ENCODE measurements at places on chromosomes 13 and 19.

DNA sequence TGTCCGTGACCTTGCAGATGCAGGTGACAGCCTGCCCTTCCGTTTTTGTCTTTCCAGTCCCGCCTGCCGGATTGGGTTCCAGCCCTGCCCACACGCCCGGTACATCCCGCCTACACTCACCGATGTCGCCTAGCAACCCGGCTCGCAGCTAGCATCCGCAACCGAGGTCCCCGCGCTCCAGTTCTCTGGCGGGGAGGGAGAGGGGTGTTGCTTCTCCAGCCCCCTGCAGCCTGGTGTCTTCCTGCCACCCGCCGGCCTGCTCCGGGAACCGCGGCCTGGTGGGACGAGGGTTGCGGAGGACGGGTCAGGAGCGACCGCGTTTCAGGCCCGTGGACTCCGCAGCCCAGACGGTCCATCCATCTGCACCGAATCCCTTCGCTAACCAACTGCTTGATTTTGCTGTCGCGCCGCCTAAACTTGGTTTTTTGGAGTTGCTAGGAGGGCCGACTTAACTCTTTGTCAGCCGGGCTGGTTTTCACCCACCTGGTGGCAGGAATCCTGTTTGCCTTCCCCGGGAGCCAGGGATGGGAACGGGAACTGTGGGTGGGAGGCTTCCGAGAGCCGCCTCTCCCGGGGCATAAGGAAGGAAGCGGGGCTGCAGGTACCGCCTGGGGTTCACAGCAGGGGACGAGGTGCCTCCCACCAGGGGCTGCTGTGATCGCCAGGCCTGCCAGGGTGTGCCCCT is 15.4 kb upstream of the MATK start:
- peak; percentile 62 for DNase-seq

GRCh38 chr13:50392977-50393376 is 377.7 kb downstream of the KCNRG start:
- no peak for DNase-seq

DNA sequence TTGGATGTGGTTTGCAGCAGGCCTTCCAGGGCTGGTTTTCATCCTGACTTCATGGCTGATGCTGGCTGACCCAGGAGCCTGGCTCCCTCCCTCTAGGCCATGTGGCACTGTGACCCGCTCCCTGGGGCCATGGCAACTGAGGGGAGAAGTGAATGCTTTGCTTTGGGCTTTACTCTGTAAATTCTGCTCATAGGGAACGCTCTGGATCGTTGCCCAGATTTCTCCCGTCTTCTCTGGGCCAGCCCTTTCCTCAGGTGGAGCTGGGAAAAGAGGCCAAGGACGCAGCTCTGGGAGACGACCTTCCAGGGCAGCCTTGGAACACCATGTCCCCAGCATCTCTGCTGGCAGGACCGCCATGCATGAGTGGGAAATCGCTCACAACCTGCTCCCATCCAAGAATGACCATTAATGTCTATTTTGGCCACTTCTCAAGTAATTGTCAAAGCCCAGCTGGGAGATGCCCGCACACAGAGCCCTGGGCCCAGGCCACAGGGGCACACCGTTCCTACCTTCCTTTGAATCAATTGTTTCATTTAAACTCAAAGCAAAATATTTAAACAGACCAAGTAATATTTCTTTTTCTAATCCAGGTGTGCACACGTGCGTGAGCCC is 321.8 kb downstream of the TEX29 start:
- no peak for DNase-seq

GRCh38 chr13:23608701-23609413 is 38.6 kb downstream of the TNFRSF19 start:
- DNase-seq, result peak; percentile 68

DNA sequence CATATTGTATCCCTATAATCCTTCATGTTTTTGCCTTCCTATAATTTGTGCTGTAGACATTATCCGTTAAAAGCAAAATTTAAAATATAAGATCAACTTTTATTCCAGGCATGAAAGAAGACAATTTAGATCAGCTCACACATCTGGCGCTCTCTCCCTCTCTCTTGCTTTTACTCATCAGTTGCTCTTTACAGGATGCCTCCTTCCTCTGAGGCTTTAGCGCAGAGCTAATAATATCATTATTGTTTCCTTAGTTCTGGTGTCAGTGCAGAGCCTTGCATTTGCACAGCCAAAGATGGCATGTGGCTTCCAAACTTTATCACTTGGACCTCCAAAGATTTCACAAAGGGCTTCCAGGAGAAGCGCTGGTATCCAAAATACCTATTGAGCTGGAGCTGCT is 295.1 kb downstream of the FGF9 start:
- DNase-seq, result no peak

GRCh38 chr19:40219721-40220276 is 1.6 kb upstream of the TTC9B start:
- no peak for DNase-seq

DNA sequence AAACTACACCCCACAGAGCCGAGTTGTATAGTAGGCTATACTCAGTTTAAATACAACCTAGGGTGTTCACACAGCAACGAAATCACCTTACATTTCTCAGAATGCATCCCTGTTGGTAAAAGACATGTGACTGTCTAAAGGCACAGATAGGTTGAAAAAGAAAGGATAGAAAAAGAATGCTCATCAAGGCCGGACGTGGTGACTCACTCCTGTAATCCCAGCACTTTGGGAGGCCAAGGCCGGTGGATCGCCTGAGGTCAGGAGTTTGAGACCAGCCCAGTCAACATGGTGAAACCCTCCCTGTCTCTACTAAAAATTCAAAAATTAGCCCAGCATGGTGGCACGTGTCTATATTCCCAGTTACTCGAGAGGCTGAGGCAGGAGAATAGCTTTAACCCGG is 3.8 kb upstream of the IL17D start:
- DNase-seq, result no peak

GRCh38 chr13:69180034-69180433 is 927.6 kb upstream of the ATXN8OS start:
- DNase-seq, result no peak

DNA sequence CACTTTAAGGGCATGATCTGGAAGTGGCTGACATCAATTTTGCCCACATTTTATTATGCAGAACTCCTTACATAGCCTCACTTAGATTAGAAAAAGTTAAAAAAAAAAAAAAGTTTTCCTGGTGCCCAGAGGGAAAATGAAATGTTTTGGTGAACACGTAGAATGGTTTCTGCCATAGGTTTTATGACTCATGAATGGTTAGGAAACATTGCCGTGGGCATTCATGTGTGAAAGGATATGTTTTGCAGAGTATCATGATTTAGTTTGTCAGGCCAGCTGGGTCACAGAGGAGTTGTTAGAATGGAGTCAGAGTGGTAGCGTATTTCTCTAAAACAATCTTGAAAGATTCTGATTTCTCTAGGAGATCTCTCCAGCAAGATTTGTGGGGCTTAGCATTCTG is 133.8 kb downstream of the MRPL57 start:
- DNase-seq, result no peak

DNA sequence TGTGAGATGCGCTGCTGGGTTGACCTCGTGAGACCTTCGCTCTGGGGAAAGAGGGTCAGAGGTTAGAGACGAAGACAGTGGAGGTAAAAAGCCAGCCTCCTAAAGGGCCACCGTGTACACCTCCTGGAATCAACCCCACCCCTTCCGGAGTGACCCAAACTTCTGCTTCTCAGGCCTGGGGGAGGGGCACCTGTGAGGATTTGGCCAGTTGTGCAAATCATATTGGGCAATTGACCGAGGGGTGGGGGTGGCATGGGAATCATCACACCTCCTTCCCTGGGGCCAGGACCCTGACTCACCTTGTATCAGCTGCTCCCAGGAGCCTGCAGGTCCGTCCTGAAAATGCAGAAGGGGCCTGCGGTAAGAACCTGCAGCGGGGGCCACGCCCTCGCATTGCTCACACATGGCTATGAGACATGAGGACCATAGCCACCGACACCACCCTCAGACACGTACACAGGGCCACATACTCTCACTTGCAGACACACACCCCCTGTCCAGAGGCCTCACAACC is 2.8 kb downstream of the TNFSF14 start:
- no peak for DNase-seq

GRCh38 chr13:46369506-46370277 is 17.4 kb downstream of the RUBCNL start:
- no peak for DNase-seq

GRCh38 chr19:31185261-31185660 is 164.0 kb downstream of the TSHZ3 start:
- no peak for DNase-seq

DNA sequence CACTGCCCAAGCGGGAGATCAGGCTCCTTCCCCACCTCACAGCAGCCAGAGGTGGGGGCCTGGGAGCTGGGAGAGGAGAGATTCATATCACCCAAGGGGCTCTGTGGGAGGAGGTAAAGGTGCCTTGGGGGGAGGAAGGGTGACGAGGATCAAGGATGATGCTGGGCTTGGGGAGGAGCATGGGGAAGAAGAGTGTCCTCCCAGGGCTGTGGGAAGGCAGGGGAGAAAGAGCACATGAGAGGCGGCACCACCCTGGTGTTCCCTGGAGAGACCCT is 82.7 kb downstream of the ANKRD10 start:
- no peak for DNase-seq

DNA sequence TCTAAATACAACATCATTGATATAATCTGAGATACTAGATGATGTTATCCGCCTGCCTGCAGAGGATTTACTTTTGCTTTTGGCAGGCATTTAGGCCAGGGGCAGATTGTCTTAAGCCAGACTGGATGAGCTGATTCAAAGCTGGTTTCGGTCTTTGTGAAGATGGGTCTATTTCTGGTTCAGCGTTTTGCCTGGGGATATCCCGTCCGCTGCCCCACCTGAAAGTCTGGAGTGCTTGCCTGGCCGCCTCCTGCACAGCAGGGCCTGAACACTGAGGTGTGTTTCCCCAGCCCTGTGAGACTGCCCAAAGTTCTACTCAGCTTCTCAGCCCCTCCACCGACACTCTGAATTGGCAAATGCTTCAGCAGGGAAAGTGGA is 149.7 kb downstream of the KATNAL1 start:
- no peak for DNase-seq

DNA sequence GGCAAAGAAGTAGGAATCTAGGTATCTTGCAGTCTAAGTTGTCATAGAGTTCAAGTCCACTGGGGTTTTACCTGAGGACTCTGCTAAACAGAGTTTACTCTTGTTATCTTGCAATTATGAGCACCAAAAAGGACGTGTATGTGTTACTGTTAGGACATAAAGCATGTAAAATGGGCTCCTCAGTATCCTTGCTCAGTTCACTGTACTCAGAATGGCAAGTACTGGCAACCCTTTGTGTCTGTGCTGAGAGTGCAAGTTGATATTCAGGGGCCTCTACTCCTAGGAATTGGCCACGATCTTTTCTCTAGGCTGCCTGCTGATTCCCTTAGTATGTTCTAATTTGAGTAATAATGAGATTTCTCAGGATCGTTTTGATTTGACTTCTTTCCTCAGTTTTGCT is 13.3 kb downstream of the TDRD3 start:
- no peak for DNase-seq

GRCh38 chr13:76425935-76426334 is 460.3 kb downstream of the KCTD12 start:
- DNase-seq, result peak; percentile 94

DNA sequence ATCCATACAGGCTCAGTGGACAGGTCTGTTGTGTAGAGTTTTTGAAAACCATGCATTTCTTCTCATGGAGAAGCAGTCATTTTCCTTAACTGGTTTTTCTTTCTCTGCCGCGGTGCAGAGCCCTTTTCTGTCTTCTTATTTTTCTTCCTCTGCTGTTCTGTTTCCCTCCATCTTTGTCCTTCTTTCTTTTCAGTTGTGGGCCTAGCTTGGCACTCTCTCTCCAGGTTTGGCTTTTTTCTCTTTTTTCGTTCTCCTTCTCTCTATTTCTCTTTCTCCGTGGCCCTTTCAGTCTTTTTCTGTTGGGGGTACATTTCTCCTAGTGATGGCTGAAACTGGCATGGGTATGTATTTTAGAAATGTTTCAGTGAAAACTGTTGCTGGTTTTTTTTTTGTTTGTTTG is 24.1 kb downstream of the NFIX start:
- DNase-seq, result no peak

GRCh38 chr19:43754503-43755255 is at the start of gene SMG9:
SMG9 (minus strand) TSS chr19:43754962; CDS start chr19:43750741, 4,221 bp downstream.
- peak; percentile 99 for DNase-seq

GRCh38 chr19:47227352-47228167 is 3.4 kb downstream of the BBC3 start:
- DNase-seq, result peak; percentile 89

GRCh38 chr13:77359171-77359570 is 32.3 kb upstream of the MYCBP2 start:
- no peak for DNase-seq

DNA sequence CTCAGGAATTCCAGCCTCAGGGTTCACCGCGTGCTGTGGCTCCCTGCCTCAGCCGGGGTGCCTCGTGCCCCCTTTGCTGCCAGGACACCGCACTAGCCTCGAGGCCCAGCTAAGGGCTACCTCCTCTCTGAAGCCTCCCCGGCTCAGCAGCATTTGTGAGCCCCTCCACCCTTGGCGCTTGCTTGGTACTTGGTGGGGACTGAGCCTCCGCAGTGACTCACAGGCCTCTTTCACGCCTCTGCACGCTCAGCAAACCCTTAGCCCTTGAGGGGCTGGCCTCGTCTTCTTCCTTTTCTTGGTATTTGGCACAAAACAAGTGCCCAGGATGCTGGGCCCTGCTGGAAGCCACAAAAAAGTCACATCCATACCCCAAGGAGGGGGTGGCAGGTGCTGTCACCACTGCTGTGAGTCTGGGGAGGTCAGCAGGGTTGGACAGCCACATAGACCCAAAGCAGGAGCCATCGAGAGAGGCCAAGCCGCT is 85.4 kb upstream of the TM9SF2 start:
- DNase-seq, result no peak

GRCh38 chr13:100230769-100231149 is 141.9 kb downstream of the PCCA start:
- peak; percentile 9 for DNase-seq

- DNase-seq, result no peak
These were observed 19.2 kb downstream of the C13orf42 start for GRCh38 chr13:51091839-51092238.

DNA sequence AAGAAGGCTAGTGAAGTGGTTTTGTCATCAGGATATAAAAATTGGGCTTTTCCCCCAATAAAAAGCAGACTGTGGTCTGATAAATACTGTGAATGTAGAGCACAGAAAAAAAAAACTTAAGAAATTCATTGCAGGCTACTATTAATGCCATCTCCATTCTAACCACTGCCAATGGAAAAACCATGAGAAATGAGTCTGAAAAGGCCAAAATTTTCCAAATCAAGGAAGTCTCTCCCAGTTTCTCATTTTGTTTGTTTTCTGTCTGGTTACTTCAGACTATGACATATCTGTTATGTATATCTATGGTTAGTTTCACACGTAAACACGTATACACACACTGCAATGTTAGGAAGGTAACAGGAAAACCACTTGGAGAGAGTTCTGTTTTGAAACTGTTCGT is 193.6 kb upstream of the TSC22D1 start:
- DNase-seq, result peak; percentile 64

GRCh38 chr13:48400850-48401291 is 12.0 kb downstream of the LPAR6 start:
- DNase-seq, result peak; percentile 53

GRCh38 chr19:48959341-48960239 is 4.9 kb downstream of the BAX start:
- DNase-seq, result no peak

All from muscle of leg (tissue), 16 donors.